ENCODE measurements at places on chromosomes 1 and 21.

- no peak for DNase-seq
Measured at GRCh38 chr1:29876902-29877301, 640.6 kb downstream of the PTPRU start.

DNA sequence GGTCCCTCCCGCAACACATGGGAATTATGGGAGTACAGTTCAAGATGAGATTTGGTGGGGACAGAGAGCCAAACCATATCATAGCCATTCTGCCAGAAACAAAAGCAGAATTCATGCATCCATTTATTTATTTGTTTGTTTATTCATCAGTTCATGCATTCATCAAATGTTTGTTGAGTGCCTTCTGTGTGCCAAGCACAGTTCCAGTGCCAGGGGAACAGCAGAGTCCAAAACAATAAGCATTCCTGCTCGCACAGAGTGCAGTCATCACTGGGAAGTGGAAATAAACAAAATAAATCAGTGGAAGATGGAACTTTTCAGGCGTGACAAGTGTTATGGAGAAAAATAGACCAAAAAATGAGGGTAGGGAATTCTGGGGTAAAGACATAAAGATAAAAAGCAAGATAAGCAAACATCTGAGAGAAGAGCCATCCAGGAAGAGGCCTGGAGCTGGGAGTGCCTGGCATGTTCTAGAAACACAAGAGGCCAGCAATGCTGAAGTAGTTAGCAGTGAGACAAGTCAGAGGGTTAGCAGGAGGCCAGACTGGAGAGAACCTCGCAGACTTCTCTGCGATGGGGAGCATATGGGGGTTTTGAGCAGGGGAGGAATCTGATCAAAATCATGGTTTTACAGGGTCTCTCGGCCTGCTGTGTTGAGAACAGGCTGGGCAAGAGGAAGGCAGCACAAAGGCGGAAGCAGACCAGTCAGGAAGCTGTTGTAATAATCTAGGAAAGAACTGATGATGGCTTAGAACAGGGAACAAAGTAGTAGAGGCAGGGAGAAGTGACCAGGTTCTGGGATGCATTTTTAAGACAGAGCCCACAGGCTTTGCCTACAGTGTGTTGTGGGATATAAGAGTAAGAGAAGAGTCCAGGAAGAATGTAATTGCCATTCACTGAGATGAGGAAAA is 113.2 kb downstream of the GLUL start:
- DNase-seq: no peak

GRCh38 chr1:32540605-32541004 is 1.4 kb downstream of the ZBTB8A start:
- DNase-seq: no peak

GRCh38 chr1:83997631-83998030 is 1.3 kb downstream of the TTLL7 start:
- DNase-seq: no peak

- DNase-seq: peak; percentile 83
Measured at GRCh38 chr1:38046884-38047602, 450 bp upstream of the POU3F1 start.
